Spinal cord (tissue), 10 donors: ENCODE measurements at places on chromosomes 12 and 14. TPM values are rescaled to one million over a fixed set of nuclear protein-coding genes. Genes with fewer than 3 reads are reported as not detected.

DNA sequence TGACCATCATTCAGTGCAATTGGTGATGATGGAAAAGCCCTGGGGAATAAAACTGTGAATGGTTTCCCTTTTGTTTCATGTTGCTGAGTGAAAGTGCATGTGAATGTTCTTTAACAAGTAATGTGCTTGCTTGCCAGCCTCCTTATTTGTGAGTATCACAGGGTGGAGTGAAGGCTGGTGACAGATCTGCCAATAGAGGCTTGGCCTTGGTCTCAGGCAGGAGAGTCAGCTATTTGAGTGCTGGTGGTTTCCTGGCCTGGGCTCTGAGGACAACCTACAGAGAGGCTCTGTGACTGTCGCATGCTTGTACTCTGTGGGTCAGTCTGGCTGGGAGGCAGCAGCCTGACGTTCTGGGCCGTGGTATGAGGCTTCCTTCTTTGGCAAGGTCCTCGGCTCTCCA lies 20.7 kb downstream of the KRT85 start:
- no peak overlapping the region for H3K4me3 ChIP-seq
- DNase-seq = no peak
- peaks cover 13% of the 10 kb centered on the region for H3K4me1 ChIP-seq
- no peaks in the 10 kb centered on the region for H3K27me3 ChIP-seq
- no peaks in the 10 kb centered on the region for H3K36me3 ChIP-seq

OVCH1 gene
- total RNA-seq = 0.66 TPM

CCDC63 gene
- total RNA-seq = not detected

SLC17A8 gene
- 12.0 TPM for total RNA-seq

GRCh38 chr14:22545842-22546721 lies 42.9 kb downstream of the DAD1 start:
- DNase-seq = peak; percentile 40
- H3K27ac ChIP-seq = peak overlapping the region; percentile 51
- peaks cover 7% of the 10 kb centered on the region for H3K4me1 ChIP-seq
- H3K27me3 ChIP-seq = no peaks in the 10 kb centered on the region
- H3K4me3 ChIP-seq = no peak overlapping the region

DNA sequence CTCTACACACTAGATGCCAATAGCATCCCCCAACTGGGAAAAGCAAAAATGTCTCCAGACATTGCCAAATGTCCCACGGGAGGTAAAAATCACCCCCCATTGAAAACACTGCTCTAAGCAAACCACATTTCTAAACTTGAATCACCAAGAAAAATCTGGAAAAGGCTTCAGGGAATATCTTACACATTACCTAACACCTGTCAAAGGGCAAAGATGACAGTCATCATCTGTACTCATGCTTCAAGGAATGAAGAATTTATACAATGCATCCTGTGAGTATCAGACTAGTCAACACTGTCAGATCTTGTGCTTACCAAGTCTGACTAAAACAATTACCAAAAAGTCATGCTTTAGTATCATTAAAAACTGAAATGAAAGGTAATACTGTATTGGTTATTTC lies 161.6 kb upstream of the SOX5 start:
- no peak for DNase-seq
- H3K4me3 ChIP-seq = no peak overlapping the region
- H3K4me1 ChIP-seq = no peaks in the 10 kb centered on the region

- no peak overlapping the region for H3K4me3 ChIP-seq
- H3K36me3 ChIP-seq = no peaks in the 10 kb centered on the region
- H3K4me1 ChIP-seq = peaks cover 3% of the 10 kb centered on the region
- no peak for DNase-seq
- no peak overlapping the region for H3K27ac ChIP-seq
Observed at GRCh38 chr12:75813072-75813471, 218.5 kb downstream of the PHLDA1 start.

KRT82 gene
- total RNA-seq = not detected

IQSEC3 gene
- total RNA-seq = 7.8 TPM
